ENCODE measurements at places on chromosomes 12 and 14.

DNA sequence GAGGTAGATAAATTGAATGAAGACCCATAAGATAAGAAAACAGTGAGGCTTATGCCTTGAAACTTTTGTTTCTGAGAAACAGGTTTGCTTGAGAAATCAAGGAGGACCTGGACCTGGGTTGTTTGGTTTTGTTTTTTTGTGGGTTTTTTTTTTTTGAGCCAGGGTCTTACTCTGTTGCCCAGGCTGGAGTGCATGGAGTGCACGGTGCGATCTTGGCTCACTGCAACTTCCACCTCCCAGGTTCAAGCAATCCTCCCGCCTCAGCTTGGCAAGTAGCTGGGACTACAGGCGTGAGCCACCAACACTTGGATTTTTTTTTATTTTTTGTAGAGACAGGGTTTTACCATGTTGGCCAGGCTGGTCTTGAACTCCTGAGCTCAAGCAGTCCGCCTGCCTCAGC, 9.0 kb upstream of the PPTC7 start:
- no peak for DNase-seq

- no peak for DNase-seq
Observed at GRCh38 chr14:100587086-100587762, at the start of gene BEGAIN. BEGAIN (minus strand) TSS chr14:100587417; CDS start chr14:100587290, 127 bp downstream.

GRCh38 chr12:21695986-21696385, 38.3 kb upstream of the LDHB start:
- no peak for DNase-seq

DNA sequence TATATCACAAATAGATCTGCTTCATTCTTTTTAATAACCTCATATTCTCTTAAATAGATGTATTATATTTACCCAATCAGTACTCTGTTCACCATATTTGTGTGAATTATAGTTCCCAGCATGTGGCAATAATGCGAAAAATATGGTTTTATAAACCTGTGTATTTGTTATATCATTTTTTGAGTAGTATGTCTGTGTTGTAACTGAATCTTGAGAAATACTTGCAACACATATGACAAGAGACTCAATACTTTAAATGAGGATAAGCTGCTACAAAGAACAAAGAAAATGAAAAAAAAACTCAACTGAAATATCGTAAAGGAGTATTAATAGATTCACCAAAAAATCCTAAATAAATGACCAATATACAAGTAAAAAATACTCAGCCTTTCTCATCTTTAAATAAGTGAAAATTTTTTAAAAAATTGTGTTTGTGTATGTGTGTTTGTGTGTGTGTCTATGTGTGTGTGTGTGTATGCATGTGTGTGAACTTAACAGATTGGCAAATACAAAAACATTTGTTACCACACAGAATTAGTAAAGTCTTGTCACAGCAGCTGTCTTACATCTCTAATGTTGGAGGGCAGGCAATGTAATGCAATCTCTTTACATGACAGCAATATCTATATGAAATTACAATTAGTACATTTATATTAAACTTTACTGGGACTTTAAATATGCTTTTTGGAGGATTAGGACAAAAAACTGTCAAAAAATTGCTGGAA, 441.9 kb upstream of the MGAT4C start:
- DNase-seq: no peak

DNA sequence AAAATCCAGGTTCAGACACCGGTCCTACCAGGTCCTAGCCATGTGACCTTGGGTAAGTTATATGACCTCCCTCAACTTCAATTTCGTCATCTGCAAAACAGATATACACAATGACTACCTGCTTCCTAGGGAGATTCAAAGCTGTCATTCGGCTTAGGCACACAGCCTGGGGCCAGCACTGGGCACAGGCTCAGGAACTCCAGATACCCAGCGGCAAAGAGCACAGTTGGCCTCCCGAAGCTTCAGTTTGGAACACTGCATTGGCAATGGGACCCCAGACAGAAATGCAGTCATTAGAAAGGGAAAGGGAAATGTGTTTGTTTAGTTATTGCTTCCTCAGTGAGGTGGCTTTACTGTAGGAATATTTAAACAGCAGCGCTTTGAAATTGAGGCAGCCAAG, 11.4 kb downstream of the PLEKHG6 start:
- DNase-seq: no peak

DNA sequence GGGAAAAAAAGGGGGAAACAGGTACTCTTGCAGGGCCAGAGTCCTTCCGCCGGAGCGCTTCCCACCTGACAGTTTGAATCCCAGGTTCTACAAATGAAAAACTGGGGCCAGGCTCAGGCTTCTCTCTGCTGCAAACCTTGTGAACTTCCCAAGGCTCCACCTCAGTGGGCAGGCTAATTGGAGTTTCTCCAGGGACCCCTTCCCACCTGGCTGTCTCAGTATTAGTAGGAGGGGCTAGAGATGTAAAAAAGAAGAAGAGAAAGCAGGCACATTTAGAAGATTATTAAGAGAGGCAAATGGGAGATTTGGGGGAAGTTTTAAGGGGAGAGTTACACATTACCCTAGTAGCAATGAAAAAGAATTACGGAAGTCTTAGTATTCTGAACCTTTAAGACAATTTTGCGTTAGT, 20.0 kb upstream of the CLEC2D start:
- no peak for DNase-seq

DNA sequence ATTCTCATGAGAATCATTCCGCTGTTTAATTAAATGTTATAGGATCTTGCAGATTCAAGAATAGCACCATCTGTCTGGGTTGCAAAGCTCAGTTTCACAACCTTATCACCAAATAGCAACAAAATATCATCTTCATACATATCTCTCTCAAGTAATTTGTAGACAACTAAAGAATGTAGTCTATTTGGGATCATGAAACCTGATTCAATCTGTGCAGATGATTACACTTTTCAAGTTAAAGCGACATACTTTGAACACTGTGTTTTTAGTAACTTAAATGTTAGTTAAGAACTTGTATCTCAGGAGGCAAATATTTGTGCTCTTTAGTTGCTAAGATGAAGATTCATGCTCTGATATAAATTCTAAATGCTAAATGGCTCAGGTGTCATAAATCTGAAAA, 14.8 kb downstream of the MED13L start:
- no peak for DNase-seq

DNA sequence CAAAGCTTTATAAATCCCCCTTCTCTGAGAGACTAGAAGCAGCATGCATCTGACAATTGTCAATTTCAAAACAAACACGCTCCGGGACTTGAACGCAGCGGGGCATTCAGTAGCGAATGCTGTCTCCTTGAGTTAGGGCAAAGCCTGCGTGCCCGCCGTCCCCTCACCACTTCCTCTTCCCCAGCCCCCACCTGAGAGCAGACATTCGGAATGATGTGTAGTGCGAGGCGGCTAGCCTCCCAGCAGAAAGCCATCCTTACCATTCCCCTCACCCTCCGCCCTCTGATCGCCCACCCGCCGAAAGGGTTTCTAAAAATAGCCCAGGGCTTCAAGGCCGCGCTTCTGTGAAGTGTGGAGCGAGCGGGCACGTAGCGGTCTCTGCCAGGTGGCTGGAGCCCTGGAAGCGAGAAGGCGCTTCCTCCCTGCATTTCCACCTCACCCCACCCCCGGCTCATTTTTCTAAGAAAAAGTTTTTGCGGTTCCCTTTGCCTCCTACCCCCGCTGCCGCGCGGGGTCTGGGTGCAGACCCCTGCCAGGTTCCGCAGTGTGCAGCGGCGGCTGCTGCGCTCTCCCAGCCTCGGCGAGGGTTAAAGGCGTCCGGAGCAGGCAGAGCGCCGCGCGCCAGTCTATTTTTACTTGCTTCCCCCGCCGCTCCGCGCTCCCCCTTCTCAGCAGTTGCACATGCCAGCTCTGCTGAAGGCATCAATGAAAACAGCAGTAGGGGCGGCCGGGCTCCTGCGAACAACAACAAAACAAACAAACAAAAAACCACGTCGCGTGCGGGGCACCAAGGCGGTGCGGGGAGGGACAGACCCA, 2.2 kb downstream of the PRMT8 start:
- no peak for DNase-seq

DNA sequence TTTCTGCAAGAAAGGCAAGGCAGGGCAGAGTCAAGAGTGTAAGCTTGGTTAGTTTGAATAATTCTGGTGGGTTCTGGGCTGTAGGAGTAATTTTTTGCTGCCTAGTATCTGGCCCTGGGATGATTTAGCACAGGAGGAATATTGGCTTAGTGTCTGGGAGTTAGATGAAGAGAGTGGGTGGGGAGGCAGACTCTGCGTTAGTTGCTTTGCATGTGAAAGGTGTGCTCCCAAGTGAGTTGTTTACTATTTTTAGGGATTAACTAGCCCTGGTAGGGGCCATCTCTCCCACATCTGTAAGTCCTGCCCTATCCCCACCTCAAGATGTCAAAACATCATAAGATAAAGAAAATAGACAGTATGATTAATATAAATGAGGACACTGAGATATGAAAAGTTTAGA, 249.7 kb downstream of the LRIG3 start:
- no peak for DNase-seq

- no peak for DNase-seq
Observed at GRCh38 chr14:61388173-61388975, 67.0 kb downstream of the PRKCH start.

- no peak for DNase-seq
Observed at GRCh38 chr14:91997492-91997891, 42.4 kb downstream of the TRIP11 start.

GRCh38 chr14:81222126-81222525, 1.4 kb upstream of the GTF2A1 start:
- no peak for DNase-seq

DNA sequence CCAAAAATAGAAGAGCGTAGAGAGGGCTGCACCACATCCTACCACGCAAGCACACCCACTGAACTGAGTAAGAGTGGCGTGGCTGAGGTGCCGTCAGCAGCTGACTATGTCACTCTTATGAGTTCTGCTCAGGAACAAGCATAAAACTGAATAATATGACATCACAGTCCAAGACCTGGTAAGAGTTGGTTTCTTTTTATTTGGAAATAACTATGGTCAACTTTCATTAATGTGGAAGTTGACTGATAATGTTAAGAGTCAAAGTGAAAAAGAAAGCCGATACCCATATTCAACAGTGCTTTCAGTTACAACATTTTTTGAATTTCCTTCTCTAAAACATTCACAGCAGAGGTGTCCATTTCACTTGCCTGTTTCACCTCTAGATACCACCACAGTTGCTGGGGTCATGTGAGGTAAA, 44.6 kb downstream of the GNS start:
- DNase-seq: no peak
